ENCODE measurements at places on chromosomes 4 and X. TPM values are rescaled to one million over a fixed set of nuclear protein-coding genes. Genes with fewer than 3 reads are reported as not detected.

The CTAG1B gene
- not detected for total RNA-seq

The SFRP2 gene
- not detected for total RNA-seq

The NALF2 gene
- total RNA-seq: not detected

The MAGEA2 gene
- total RNA-seq: not detected

The ITIH6 gene
- not detected for total RNA-seq

The ARSJ gene
- total RNA-seq: 16.2 TPM

The PABPC5 gene
- total RNA-seq: 3.0 TPM

The RHOXF2 gene
- not detected for total RNA-seq

The F11 gene
- total RNA-seq: not detected

The FABP2 gene
- total RNA-seq: not detected

The DCLK2 gene
- total RNA-seq: 0.78 TPM

The VCX3B gene
- total RNA-seq: not detected

The ZNF674 gene
- total RNA-seq: 1.9 TPM

The CC2D2A gene
- 34.0 TPM for total RNA-seq

The COMMD8 gene
- 10.2 TPM for total RNA-seq

The EDA gene
- 0.50 TPM for total RNA-seq

The RHOH gene
- not detected for total RNA-seq

The NAP1L2 gene
- not detected for total RNA-seq

The SLC6A8 gene
- total RNA-seq: 31.3 TPM

The IQSEC2 gene
- 4.4 TPM for total RNA-seq

The GPC3 gene
- 2.8 TPM for total RNA-seq

The HNRNPH2 gene
- 46.1 TPM for total RNA-seq

The NR3C2 gene
- total RNA-seq: 0.19 TPM

The CYTL1 gene
- 1.9 TPM for total RNA-seq

The COX7B2 gene
- not detected for total RNA-seq

All from cardiac ventricle fibroblast (primary cell).